GM19239 (cell line): ENCODE measurements at places on chromosomes 11 and 22.

GRCh38 chr11:59145534-59145933 lies 2.9 kb downstream of the FAM111A start:
- DNase-seq: no peak

- DNase-seq: no peak
Measured at GRCh38 chr11:48108231-48109045, 108.2 kb upstream of the OR4B1 start.

DNA sequence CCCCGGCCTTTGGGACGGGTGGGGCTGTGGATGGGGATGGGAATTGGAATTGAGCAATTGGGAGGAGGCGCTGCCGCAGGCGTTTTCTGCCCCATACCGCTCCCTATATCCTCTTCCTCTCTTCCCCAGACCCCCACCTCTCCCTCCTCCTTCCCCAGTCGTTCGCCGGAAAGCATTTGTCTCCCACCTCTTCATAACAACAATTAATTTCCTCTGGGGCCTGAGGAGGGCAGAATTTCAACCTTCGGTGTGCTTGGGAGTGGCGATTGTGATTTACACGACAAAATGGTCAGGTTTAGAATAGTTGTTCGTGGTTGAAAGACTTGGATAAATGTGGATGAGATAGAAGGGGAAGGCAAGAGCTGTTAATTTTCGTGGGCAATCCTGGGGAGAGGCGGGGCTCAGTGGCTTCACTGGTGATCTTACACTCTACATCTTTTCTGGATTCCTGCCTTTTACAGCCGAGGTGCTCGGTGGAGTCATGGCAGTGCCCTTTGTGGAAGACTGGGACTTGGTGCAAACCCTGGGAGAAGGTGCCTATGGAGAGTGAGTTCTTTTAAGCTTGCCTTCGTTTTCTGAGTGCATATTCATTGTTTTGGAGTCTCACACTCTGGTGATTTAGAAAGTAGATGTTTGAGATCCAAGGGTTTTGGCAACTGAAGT lies 1.5 kb downstream of the CHEK1 start:
- no peak for DNase-seq

DNA sequence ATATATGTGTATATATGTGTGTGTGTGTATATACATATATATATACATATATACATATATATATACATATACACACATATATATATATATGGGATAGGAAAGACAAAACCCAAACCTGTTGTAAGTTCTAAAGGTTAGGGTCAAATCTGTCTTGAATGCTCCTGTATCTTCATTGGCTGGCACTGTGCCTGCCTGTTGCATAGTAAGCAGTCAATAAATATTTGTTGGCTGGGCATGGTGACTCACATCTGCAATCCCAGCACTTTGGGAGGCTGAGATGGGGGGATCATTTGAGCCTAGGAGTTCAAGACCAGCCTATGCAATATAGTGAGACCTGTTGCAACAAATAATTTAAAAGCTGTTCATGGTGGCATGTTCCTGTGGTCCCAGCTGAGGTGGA lies 205.4 kb downstream of the DBX1 start:
- DNase-seq: no peak

DNA sequence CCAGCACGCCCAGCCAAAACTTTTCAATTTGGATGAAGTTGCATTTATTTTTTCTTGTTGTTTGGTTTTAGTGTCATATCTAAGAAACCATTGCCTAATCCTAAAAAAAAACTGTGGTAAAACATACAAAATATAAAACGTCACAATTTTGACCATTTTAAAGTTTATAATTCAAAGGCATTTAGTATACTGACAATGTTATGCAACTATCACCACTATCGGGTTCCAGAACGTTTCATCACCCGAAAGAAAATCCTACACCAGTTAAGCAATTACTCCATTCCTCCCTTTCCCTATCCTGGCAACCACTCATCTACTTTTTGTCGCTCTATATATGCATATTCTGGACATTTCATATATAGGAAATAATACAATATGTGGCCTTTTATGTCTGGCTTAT lies 30.5 kb upstream of the PHOX2A start:
- DNase-seq: no peak

DNA sequence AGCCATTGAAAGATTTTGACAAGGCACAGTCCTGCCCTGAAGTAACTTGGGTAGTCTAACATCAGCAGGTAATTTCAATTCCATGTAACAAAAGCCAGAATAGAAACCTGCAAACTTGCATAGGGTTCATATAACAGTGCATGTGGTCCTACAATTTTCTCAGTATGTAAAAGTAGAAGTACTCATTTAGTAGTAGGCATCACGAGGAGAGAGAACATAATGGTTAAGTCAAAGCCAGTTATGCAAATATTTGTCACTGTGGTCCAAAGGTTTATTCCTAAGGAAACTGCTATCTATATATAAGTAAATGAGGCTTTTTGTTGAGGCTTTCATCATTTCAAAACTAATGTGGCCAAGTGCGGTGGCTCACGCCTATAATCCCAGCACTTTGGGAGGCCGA lies 10.1 kb downstream of the ATP5MG start:
- DNase-seq: no peak

- DNase-seq: peak; percentile 57
Measured at GRCh38 chr22:29480512-29481264, 670 bp downstream of the NEFH start.

- no peak for DNase-seq
Measured at GRCh38 chr11:109933126-109933525, 160.1 kb upstream of the ZC3H12C start.

DNA sequence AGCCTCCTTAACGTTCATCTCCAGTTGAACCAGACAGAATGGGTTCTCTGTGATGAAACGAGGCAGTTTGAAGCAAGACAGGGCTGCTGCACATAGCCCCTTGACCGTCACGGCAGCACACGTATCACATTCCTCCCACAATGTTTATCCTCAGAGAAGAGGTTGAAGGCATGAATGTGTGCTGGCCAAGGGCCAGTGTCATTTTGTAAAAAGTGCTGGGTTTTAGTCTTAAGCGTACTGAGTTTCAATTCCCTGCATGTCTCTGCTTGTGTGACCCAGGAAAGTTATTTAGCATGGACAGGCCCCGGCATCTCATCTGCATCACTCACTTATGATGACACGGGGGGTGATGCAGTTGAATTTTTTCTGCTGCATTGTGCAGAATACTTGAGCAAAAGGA lies 31.6 kb downstream of the TTC12 start:
- DNase-seq: no peak

DNA sequence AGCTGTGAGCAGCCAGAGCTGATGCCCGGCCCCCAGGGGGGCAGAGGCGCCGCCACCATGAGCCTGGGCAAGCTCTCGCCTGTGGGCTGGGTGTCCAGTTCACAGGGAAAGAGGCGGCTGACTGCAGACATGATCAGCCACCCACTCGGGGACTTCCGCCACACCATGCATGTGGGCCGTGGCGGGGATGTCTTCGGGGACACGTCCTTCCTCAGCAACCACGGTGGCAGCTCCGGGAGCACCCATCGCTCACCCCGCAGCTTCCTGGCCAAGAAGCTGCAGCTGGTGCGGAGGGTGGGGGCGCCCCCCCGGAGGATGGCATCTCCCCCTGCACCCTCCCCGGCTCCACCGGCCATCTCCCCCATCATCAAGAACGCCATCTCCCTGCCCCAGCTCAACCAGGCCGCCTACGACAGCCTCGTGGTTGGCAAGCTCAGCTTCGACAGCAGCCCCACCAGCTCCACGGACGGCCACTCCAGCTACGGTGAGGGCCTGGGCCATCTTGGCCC lies 6.1 kb downstream of the CDC42EP1 start:
- DNase-seq: no peak

- DNase-seq: no peak
Measured at GRCh38 chr11:3964056-3964455, 108.6 kb downstream of the STIM1 start.

- DNase-seq: no peak
Measured at GRCh38 chr22:46678785-46679700, 58.9 kb downstream of the GRAMD4 start.

DNA sequence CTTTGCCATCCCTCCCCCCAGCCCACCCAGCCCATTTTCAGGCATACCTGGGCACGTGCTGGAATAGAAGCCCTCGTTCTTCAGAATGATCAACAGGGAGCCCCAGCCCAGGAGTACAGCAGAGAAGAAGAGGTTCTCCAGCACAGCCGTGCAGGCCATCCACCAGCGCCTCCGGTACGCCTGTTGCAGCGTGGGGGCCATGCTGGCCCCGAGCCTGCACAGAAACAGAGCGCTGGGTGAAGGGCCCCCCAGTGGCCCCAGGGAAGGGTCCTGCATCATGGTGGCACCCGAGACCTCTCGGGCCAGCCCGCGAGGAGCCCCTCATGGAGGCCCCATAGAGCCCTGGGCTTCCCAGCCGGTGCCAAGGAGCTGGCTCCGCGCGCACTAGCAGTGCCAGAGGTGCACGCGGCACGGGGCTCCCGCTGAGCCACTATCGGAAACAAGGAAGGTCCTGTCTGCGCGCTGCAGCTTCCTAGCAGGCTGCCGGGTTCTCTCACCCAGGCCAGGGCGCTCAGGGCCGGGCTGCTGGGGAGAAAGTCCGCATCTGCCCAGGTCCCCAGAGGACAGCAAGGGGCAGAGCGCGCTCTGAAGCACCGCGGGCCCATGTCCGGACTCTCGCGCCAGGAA lies 1.5 kb downstream of the SLC43A1 start:
- no peak for DNase-seq

DNA sequence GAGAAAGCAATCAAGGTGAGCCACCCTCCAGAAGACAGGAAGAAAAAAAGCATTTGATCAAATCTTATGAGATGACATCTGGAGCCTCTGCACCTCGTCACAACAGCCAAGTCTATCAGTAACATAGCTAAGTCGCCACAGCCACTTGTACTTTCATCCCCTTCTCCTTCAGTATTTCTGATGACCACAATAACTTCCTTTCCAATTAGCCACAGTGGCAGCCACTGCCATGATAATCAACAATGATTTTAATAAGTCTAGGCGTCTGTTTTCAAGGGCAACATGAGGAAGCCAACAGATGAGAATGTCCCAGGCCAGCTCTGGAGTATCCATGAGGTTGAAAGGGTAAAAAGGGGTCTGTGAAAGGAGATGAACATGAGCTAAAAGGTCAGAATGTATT lies 29.9 kb downstream of the RBFOX2 start:
- no peak for DNase-seq

DNA sequence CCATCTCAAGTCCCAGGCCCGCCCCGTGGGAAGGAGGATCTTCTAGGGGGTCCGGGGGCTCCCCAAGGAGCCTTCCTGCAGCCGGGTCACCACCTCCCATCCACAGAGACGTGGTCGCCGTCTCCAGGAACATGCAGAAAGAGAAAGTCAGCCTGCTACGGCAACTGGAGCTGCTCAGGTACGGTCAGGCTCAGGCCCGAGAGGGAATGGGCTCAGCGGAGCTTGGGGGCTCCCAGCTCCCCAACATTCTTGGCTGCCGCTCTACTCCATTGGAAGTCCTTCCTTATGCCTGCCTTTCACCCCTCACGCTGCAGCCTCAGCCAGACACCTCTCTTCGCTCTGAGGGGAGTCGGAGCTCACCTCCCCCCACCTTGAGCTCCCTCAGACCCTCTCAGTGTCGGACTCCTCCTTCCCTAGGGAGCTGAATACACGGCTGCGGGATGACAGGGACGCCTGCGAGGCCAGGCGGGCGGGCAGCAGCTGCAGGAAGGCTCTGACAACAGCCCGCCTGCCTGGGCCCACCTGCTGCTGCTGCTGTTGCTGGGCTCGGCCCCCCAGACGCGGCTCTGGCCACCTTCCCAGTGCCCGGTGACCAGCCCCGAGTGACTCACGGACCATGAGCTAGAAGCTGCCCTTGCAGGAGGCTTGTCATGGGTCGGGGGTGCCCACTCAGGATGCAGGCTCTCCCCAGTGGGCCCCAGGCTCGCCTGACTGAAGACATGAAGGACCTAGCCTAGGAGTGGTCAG lies 1.5 kb upstream of the CD151 start:
- DNase-seq: no peak
